NCI-H2081 (cell line): ENCODE measurements at places on chromosomes 6 and 20.
A peak's percentile ranks its signal among the peaks of the same experiment; 100 is the strongest.

DNA sequence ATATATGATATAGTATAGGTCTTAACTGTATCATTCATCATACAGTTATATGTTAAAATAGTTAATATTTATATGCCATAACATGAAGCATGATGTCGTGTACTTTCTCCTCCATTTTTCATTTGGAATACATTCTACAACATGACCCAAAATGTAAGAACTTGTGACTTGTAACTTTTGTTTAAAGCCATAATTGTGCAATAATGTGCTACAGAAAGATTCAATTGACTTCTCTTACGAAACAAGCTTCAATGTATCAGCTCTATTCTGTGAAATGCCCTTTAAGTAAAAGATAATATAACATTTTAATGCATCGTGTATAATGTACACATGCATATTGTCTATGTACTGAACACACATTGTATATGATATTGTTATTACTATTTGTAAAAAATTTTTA lies 76.7 kb upstream of the FABP7 start:
- no peak for DNase-seq

GRCh38 chr20:38985060-38985459 lies 22.9 kb downstream of the DHX35 start:
- no peak for DNase-seq

DNA sequence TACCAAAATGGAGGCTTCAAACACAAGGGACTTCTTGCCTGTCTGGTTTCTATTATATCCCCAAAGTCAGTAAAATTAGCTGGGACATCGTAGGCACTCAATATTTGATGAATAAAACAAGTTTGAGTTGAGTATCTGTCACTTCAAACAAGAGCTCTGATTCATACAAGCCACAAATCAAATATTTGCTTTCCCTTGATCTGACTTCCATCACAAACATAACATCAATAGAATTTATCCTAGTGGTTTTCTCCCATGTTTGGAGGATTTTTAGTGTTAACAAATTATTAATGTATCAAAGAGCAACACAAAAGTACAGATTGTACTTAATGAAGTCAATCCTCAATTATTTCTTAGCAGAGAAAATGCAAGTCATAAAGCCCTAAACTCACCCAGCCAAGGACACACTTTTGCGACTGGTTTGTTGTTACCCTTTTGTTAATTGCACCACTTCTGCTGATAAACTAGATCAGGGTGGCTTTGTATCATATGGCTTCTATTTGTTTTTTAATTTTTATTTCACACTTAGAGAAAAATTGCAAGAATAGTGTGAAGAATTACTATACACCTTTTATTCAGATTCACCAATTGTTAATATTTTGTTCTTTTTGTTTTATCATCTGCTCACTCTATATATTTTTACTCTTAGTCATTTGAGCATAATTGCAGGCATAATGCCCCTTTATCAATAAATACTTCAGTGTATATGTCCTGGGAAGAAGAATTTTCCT lies 117.4 kb upstream of the PRDM1 start:
- DNase-seq: no peak

DNA sequence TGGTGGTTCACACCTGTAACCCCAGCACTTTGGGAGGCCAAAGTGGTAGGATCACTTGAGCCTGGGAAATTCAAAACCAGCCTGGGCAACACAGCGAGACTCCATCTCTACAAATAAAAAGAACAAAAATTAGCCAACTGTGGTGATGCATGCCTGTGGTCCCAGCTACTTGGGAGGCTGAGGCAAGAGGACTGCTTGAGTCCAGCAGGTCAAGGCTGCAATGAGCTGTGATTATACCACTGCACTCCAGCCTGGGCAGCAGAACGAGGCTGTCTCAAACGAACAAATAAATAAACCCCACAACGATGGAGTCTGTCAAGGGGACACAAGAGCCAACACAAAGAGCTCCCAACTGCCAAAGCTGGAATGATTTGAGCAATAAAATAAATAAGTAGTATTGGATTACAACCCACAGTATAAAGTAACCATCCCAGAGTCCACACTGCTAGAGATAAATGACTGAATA lies 13.5 kb downstream of the ZMYND8 start:
- no peak for DNase-seq

GRCh38 chr20:19009081-19009688 lies 195.6 kb downstream of the SCP2D1 start:
- no peak for DNase-seq

GRCh38 chr6:146972546-146972945 lies 231.7 kb upstream of the STXBP5 start:
- DNase-seq: no peak

DNA sequence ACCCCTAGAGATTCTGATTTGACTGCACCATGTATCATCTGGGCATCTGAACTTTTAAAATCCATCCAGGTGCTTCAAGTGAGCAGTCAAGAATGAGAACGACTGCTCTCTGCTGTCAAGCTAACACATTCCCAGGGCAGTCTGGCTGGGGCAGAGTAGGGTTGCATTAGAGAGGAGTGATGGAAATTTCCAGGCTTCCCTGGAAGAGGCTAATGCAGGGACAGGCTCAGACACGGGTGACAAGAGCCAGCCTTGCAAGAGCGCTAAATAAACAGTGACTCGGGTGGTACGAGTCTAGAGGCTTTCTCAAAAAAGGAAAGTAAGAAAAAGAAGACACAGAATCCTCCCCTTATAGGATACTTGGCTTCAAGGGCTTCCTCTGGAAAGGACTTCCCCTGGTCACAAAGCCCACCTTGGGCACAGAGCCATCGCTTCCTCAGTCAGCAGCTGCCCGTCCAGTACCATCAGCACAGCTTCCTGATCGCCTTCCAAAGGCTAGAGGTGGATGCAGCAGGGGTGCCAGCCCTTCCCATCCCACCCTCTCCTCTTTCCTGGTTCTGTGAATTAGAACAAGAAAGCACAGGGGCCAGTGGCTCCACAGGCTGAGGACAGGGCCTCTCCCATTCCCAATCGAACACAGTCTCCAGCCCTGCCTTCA lies 177.4 kb upstream of the RREB1 start:
- no peak for DNase-seq

DNA sequence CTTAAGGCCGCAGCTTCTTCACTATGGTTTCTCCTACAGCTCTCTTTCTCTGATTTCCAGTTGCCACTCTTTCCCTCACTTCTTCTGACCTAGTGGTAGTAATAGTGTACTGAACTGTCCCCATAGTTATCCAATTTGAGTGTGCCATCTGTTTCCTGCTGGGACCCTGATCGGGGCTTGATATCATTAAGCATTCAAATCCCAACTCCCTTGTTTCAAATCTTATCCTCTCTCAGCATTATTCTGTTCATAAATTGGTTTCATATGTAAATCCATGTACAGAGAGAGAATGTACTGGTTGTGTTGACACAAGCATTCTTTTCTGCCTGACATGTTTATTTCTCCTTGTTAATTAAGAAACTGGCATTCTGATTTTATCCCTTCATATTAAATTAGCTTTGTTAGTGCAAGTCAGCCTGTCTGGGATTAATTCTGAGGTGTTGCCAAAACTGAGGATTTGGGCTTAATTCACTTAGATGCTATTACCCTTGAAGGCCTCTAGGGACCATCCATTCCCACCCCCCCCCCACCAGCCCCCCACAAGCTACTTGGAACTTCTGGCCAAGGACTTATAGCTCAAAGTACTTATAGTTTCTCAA lies 84.6 kb upstream of the PROKR2 start:
- DNase-seq: no peak

GRCh38 chr6:149267072-149267471 lies 50.4 kb upstream of the TAB2 start:
- DNase-seq: no peak

DNA sequence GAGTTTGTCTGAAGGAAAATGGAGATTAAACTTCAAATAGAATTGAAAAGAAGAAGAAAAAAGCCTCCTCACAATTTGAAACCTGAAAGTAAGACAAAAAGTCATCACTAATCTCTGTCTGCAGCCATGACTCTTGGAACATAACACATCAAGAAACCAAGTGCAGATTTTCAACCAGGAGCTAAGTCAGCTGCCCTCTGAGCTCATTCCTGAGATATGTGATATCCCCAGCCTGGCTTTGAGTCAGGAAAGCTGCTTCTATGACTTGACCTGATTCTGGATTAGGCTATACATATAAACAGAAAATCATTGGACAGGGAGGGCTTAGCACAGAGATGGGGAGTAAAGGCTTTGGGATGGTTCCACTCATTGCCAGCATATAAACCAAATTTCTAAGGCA lies 891.4 kb downstream of the TFAP2A start:
- DNase-seq: no peak

DNA sequence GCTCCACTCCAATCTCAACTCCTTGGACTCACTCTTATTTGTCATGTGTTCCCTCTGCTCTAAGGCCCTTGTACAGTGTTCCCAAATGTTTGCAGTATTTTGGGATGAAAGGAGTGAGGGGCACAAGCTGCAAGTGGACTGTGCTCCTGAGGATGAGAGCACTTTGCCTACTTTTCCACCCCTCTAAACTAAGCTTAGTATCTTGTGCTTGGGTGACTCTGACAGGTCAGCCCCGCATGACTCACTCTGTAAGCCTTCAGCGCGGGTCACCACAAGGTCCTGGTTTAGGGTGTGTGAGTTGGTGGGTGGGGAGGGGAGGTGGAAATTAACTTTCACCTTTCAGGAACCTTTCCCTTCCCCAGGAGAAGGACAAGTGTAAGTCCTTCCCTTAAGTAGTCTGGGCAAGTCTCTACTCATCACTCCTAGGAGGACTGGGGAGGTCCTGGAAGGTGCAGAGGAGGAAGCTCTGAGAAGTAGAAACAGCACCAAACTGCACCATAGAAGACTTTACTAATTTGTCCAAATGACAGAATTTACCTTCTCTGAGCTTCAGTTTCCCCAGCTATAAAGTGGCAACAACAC lies 68.8 kb upstream of the EPB41L1 start:
- no peak for DNase-seq

DNA sequence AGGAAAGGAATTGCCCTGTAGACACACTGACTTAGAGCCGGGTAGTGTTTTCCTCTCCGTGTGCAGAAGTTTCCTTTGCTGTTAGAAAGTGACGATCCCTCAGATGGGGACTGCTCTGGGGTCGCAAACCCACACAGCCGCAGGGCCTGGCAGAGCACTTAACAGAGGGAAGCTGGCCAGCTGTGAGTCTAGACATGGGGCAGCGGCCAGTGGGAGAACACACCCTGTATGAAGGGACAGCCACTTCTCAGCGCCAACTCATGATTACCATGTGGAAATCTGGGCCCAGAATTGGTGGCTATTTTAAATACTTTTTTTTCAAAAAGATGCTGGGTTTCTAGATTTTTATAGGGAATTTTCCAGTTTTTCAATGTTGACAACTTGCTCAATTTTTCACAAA lies 39.4 kb downstream of the SLC9A8 start:
- DNase-seq: no peak

DNA sequence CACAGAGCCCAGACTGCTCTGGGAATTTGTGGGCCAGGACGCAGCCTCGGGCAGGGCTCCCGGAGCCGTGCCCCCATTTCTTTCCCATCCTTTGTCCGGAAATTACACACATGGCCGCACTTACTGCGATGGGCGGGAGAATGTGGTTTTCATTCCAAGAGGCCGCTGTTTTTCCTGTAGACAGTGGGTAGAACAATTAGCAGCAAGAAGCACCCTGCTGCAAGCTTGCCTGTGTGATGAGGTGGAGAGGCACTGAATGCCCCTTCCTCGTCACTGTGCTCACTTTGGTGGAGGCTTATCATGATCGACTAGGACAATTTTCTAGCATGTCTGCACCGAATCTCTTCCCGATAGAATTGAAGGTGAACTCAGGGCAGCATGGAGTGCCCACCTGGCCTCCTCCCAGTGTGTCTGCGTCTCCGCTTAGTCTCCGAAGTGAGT lies 102.8 kb downstream of the DACT2 start:
- DNase-seq: no peak

GRCh38 chr20:50957276-50957675 lies 1.1 kb downstream of the DPM1 start:
- DNase-seq: no peak

GRCh38 chr20:62524505-62524911 lies 48.7 kb upstream of the GATA5 start:
- no peak for DNase-seq

- no peak for DNase-seq
These were observed 744.1 kb upstream of the GJE1 start for GRCh38 chr6:141388666-141389065.

DNA sequence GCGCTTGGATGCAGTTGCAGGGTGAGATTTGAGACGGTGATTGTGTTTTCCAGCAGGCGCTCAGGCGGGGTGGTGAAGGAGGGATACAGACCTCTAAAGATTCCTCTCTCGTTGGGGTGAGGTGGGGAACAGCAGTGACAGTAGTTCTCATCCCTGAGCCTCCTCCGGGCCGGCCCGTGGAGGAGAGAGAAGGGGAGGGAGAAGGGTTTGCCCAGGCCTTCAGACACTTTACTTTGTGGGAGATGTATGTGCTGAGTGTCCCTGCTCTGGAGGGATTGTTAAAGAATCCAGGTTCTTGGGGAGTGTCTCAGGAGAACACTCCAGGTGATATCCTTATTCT lies 41.0 kb downstream of the PSMB9 start:
- DNase-seq: no peak

GRCh38 chr6:166563805-166564204 lies 22.7 kb downstream of the RAMACL start:
- no peak for DNase-seq

GRCh38 chr6:35051997-35052583 lies 89.0 kb downstream of the TCP11 start:
- DNase-seq: no peak

GRCh38 chr20:51495291-51495690 lies 47.2 kb downstream of the NFATC2 start:
- no peak for DNase-seq

DNA sequence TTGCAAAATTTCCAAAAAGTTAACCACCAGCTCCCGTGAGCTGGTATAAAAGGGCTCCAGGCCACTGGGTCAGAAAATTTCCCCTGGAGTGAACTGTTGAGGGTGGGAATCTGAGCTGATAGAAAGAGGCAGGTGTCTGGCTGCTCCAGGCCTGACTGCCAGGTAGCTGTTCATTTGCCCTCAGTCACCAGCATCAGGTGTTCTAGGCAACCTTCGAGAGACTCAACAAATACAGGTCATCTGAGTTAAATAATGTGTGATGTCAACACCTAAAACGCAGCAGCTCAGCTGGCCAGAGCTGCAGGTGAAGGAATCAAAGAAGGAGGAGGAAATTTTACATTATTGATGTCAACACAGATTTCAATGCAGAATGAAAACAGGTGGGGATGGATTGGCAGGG lies 46.7 kb downstream of the KCNK5 start:
- DNase-seq: peak; percentile 46

- DNase-seq: no peak
These were observed 2.9 kb downstream of the FKBP1A start for GRCh38 chr20:1389703-1390580.
